ENCODE measurements at places on chromosomes 3 and 15.

- DNase-seq = no peak
Measured at GRCh38 chr3:176978441-176978840, 218.8 kb downstream of the TBL1XR1 start.

DNA sequence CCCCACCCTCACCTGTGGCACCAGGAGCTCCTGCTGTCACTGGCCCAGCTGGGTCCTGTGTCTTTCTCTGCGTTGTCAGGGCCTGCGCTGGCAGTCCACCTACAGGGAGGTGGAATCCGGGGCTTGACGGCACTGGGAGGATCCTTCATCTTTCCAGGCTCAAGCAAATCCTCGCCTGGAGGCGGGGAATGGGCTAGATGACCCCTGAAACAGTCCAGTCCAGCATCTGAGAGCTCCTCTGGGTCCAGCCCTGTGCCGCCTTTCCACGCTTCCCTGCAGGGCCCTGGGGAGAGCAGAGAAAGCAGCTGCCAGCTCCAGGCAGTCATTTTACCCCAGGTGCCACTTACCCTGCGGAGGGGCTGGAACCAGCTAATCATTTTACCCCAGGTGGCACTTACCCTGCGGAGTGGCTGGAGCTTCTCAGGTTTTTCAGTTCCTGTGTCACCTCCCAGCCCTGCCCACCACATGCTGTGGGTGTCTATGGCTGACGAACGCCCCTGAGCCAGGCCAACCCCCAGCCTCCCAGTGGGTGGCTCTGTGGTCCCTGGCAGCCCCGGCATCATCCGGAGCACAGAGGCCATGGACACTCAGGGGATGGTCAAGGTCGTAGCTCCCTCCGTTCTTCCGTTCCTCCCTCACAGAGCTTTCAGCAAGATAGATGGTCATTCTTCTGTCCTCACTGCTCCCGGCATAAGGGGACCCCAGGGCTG, 17.9 kb upstream of the ADIPOQ start:
- no peak for DNase-seq

- DNase-seq = no peak
Measured at GRCh38 chr3:61248496-61248895, 2.8 kb downstream of the FHIT start.

DNA sequence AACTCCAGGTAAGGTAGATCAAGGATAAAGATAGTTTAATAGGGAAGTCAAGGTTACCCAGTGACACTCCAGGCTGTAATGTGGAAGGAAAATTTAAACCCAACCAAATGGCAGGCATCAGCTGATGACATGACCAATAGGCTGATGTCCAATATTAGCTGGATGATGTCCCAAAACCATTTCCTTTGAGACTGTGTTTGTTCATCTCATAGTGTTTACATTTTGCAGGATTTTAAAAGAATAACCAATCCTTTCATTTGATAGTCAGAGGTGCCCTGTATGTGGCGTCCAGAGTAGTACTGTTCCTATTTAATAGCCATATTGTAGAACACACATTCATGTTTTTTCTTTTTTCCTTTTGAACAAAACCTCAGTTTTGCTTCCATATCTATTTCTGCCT, 23.3 kb upstream of the TMEM158 start:
- peak; percentile 20 for DNase-seq

GRCh38 chr3:183626877-183627594, 8.4 kb upstream of the KLHL24 start:
- DNase-seq = no peak

DNA sequence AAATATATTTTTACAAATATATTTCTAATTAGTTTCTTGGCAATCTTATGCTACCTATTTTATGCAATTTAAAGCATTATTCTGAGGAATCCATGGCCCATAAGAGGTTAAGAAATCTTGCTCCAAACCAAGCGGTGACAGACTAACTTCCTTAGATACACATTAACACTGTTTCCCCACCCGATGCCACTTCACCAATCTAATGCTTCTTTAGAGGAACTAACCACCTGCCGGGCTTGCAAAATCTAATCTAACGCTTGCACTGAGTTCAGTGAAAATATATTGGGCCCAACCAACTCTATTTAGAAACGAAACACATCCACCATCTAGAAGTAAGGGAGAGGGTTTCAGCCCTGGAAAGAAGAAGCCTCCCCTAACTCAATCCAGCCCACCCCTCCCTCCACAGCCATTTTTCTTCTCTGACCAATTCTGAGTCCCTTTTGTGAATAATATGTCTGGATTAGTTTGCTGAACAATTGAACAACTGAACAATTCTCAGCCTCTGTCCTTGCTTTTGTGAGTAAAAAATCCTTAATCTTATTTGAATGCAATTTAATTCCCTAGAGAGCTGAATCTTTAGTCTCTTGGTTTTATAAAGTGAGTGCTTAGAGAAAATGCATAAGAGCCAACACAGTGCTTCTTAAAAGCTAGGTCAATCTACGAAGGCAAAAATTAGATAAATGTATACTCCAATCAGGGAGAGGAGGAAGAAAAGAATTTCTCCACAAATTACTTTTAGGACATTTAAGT, 150.4 kb upstream of the ADAMTS9 start:
- no peak for DNase-seq

GRCh38 chr3:13543253-13543652, 5.7 kb upstream of the FBLN2 start:
- peak; percentile 98 for DNase-seq

GRCh38 chr15:90143166-90143655, 40.9 kb upstream of the IDH2 start:
- DNase-seq = no peak

DNA sequence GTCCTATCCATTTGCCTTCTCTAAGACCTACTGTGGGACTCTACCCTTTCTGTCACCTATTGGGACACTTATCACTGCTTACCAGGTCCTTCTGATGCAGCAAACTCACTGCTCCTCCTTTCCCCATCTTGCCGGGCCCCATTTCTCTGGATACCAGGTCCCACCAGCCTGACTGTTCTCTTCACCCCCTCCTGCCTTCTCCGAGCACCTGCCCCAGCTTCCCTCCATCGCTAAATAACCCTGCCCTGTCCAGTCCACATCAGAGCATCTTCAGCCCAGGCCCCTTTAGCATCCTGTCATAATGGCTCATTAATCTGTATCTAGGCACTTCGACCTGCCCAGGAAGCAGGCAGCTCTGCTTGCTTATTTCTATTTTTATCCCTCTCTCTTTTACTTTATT, 74.7 kb downstream of the CRYGS start:
- DNase-seq = no peak

Data from fibroblast of the aortic adventitia (primary cell).